Occipital lobe (tissue), 3 donors: ENCODE measurements at places on chromosomes 5 and 9. TPM values are rescaled to one million over a fixed set of nuclear protein-coding genes. Genes with fewer than 3 reads are reported as not detected.

Gene COL15A1
- total RNA-seq = 12.5 TPM

Gene PCDHB15
- 22.1 TPM for total RNA-seq

Gene ARID3C
- total RNA-seq = not detected

Gene LCN15
- not detected for total RNA-seq

Gene BARX1
- not detected for total RNA-seq

Gene TGFBR1
- total RNA-seq = 109 TPM

- DNase-seq = no peak
Measured at GRCh38 chr5:154757814-154758406, 2.7 kb downstream of the LARP1 start.

DNA sequence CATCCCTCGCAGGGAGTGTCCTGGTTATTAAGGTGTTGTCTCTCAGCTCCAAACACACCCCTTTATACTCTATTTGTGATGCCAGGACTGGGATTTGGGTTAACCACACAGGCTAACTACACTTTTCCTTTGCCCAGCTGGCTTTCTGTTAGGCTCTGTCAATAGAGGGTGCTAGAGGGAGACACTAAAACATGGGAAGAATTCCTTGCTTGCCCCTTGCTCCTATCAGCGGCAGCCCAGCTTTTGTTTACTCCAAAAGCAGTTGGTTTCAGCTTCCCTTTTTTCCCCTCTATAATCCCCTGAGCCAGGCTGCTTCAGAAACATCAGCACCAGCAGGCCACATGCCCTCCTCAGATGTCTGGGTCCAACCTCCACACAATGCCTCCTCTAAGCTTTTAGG, 297.1 kb downstream of the KCTD16 start:
- no peak for DNase-seq

DNA sequence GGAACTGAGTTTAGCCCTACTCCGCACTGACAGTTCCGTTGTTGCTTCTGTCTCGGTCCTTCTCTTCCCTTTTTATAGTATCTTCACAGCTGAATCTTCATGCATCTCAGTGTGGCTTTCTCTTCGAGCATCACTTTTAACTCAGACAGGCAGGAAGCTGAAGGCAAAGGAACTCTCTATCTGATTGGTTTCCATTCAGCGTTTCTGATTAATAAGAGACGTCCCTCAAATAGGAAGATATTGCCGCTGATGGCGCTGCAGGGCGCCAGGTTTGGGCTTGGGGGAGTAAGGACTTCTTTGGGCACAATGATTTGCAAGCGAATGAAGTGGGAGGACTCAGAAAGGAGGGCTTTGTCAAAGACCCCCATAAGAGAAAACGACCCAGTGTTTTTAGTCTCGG, at the start of gene CDH9:
TSS of gene CDH9 (minus strand) at position 111 of the 400 bp plus-strand sequence. CDS start 50,253 bp downstream, outside the sequence.
- no peak for DNase-seq

GRCh38 chr5:21711866-21712758, 1141.0 kb downstream of the CDH12 start:
- no peak for DNase-seq

DNA sequence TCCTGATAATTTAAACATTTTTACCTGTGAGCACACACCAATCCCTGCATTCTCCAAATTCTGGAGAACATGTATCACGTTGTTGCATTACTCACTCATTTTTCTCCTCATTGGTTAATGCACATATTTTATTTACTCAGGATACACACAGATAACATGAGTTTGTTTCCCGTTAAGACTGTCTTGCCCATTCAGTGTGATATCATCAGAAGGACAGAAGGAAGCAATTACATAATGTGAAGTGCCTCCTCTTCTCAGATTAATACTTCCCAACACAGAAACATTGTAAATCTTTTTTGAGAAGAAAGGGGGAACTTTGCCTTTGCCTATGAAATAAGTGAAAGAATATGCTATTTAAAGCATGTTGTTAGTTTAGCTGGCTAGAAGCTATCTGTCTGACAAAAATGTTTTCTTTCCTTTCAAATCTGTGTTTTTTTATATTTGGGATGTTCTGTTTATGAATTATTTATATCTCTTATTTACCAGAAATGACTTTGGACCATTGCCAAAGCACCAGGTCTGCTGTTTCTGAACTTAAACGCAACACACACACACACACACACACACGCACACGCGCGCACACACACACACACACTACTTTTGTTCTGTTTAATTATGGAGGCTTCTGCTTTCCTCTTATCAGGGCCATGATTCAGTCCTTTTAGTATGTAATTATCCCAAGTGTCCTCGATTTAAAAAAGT, 186.5 kb downstream of the CHSY3 start:
- DNase-seq = no peak
